ENCODE measurements at places on chromosomes 12 and 14.

DNA sequence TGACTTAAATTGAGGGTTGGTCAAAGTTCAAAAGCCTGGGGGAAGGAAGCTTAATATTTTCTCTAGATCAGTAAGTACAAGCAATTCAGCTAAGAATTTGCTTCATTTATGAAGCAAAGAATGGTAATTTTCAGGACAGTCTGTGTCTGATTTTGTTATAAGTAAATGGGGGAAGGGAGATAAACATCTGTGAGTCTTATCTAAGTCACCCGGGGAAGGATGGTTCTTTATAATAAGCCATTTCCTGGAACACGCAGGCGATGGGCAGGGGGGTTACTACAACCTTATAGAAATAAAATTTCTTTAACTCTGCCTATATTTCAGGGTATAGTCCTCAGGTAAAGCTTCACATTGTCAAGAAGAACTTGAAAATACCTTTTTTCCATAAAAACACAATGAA, 42.9 kb downstream of the HELB start:
- no peak for DNase-seq

- DNase-seq: peak; percentile 35
Measured at GRCh38 chr14:32720927-32721326, 217.8 kb upstream of the NPAS3 start.

DNA sequence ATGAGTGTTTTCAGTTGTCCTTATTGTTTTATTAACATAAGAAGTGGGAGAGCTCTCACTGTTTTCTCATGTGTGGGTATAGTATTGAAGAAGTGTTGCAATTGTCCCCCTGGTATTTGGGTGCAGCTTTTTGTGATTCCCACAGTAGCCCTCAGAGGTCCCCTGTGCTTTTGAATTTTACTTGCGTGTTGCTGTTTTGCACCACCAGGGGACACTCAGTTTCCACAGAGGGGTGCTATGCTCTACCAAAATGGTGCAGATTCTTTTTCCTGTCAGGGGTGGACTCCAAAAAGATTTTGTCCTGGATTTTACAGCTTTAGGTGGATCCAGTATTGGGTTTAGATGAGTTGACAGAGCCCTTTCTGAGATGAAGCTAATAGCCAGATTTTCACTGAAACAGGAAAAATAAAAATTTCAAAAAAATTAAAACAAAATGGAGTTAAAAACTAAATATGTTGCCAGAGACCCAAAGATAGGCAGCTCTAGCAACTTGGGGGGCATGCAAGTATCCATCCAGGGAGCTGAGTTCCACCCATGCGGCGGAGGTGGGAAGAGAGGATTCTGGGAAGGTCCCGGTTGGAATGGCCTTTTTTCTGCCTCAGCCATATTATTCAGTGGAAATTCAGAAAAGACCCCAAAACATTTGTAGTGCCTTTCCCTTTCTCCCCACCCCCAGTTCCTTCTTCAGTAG, 50.2 kb downstream of the TTLL5 start:
- DNase-seq: peak; percentile 62

GRCh38 chr14:91350483-91350812, 67.2 kb downstream of the CCDC88C start:
- no peak for DNase-seq

GRCh38 chr12:65039301-65039700, 81.8 kb downstream of the WIF1 start:
- DNase-seq: no peak

GRCh38 chr14:93969082-93969828, 7.1 kb downstream of the ASB2 start:
- DNase-seq: no peak

DNA sequence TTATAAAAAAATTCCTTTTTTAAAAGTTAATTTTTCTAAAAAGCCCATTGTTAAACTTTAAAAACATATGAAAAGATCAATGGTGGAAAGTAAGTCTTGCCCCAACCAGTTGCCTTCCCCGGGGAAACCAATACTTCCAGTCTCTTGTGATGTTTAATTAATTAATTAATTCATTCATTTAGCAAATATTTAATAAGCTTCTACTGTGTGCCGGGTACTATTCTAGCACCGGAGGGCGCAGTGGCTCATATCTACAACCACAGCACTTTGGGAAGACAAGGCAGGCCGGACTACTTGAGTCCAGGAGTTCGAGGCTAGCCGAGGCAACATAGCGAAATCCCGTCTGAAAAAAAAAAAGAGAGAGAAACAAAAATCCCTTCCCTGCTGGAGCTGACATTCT, 87.4 kb downstream of the HECTD4 start:
- DNase-seq: no peak
